ENCODE measurements at places on chromosomes 7 and 10. TPM values are rescaled to one million over a fixed set of nuclear protein-coding genes. Genes with fewer than 3 reads are reported as not detected.
A peak's percentile ranks its signal among the peaks of the same experiment; 100 is the strongest.

GRCh38 chr10:69957241-69957885, 95.3 kb upstream of the MACROH2A2 start:
- no peak for DNase-seq

The PPP1R17 gene
- polyA plus RNA-seq, result not detected

GRCh38 chr7:116588641-116589594, 64.1 kb downstream of the CAV1 start:
- peak; percentile 48 for DNase-seq

DNA sequence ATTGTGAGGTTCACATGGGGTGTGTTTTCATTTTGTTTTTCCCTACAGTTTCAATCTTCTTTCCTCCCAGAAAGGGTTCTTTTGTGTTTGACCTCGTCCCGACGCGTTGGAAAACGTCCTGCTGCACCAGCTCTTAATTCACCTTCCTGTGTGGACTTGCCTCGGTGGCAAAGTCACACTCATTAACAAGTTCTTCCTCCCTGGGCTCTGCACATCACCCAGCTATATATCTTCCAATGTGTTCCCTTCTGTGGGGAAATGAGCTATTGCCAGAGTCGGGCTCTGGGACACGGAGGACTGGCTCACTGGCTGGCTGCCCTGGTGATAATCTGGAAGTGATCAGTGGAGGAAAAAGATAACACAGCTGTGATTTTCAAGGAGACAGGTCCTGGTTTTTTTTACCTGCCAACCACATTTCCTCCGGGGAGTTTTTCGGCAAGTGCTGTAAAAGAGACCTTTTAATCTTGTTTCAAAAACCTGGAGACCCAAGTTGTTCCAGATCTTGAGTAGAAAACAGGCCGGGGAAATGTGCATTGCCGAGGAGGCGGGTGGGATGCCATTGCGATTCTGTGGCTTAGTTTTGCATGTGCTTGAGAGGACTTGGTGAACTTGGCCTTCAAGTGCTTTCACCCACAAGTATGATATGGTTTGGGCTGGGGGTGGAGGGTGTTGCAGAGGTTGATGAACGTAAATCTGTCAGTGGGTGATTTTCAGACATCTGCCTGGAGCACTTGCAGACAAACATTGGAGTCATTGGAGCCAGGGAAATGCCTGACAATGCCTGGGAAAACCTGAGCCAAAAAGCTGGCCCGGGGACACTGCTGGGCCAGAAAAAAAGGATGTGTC, 96.5 kb upstream of the CREB5 start:
- DNase-seq, result peak; percentile 23

DNA sequence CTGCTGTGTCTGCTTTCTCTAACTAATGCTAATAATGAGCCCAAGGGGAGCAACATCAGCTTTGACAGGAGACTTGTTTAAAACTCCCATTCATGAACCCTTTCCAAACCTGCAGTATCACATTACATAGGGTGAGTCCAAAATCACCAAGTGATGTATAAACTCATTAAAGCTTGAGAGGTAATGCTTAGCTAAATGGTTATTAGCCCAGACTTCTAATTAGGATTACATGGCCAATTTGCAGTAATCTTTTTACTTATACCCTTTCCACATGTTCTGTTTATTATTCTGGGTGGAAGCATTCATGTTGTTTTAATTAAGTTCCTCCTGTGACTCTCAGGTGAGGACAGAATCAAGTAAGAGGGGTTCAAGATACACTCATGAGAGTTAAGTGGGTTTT, 17.5 kb downstream of the ZNF138 start:
- DNase-seq, result no peak

The TAS2R5 gene
- 0.87 TPM for polyA plus RNA-seq

DNA sequence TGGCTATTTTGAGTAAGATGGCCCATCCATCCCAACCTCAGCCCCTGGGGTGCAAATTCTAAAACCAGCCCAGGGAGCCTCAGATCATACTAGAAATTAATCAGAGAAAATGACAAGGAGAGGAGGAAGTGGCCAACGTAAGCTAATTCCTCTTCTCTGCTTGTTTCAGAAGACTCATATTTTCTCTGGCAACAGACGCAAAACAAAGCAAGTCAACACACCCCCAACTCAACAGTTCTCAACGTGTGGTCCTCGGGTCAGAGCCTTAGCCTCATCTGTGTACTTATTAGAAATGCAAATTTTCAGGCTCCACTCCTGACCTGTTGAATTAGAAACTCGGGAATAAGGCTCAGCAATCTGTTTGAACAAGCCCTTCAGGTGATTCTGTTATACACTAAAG, 413.9 kb upstream of the AUTS2 start:
- no peak for DNase-seq

- no peak for DNase-seq
These were observed 1.3 kb downstream of the LSM8 start for GRCh38 chr7:118185163-118185860.

DNA sequence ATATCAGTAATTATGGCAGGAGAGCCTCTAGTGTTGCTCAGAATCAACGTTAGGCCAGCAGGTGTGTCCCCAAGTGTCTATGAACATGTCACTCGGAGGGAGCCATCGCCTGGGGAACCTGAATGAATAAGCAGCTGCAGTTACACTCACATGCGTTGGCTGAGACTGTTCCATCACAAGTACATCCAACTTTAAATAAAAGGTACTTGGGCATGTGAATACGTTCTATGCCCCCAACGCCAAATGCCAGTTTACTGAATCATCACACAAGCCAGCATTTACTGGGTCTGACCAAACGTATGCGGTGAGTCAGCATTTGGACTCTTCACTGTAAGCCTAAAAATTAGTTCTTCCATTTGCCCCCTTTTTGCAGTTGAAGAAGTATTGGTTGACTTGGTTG, 207.6 kb upstream of the PLXNA4 start:
- no peak for DNase-seq

The ELAPOR2 gene
- 8.0 TPM for polyA plus RNA-seq

The ZNF488 gene
- polyA plus RNA-seq, result 0.41 TPM

DNA sequence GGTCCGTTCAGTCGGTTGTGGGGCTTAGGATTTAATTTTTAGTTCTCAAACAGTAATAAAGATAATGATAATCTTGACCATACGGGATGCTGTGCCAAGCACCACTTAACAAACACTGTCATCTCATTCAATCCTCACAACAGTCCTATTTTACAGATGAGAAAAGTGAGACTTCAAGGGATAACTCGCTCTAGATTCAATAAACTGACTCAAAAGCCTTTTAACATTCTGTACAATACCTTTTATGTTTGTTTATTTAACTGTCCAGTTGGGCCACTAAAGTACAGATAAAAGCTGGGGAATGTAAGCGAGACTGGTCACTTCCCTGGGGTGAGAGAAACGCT, 437 bp upstream of the CFAP69 start:
- DNase-seq, result no peak

The TFEC gene
- 0.96 TPM for polyA plus RNA-seq

DNA sequence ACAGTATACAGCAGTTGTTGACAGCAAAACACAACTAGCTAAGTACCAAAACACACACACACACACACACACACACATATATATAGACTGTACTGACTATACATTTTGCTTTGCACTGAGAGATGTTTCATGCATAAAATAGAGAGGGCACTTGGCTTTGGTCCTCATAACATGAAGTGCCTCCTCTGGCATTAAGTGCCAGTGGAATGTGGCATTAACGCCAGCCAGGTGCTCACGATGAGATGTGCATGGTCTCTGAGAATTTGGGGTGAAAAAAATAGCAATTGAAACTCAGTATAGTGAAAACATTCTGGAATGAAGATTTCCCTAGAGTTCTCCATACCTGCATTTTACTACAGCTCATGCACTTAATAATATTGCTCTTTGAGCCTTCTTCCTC, 70.0 kb upstream of the INSYN2A start:
- DNase-seq, result no peak

GRCh38 chr10:35079763-35080162, 10.4 kb downstream of the CUL2 start:
- DNase-seq, result no peak

DNA sequence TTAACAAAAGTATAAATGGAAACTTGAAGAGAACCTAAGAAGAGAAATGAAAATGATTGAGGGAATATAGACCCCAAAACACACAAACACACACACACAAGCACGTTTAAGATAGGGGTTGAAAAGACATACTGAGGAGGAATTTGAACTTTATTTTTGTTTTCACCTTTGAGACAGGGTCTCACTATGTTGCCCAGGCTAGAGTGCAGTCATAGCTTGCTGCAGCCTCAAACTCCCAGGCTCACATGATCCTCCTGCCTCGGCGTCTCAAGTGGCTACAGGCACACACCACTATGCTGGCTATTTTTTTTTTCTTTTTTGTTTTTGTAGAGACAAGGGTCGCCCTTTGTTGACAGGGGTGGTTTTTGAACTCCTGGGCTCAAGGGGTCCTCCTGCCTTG, 4.0 kb downstream of the BTRC start:
- no peak for DNase-seq

DNA sequence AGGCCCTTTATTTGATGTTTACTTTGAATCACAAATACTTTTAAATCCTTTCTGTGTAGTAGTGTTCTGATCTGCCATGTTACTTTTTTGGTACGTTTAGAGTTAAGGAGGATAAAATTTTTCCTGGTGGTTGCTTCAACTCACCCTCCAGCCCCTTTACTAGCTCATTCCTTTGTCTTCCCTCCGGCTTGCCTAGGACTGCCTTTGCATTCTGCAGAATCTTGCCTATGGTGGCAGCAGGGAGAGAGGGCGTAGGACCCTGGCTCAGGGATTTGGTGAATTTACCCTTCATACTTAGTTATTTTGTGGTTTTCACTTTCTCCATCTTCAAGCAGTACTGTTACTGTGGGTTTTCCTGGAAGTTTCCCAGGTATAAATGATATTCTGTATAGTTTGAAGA, 833.5 kb downstream of the XPNPEP1 start:
- no peak for DNase-seq

- DNase-seq, result peak; percentile 79
These were observed 5.1 kb downstream of the PRXL2A start for GRCh38 chr10:80413271-80413996.

The A1CF gene
- polyA plus RNA-seq, result 0.08 TPM

DNA sequence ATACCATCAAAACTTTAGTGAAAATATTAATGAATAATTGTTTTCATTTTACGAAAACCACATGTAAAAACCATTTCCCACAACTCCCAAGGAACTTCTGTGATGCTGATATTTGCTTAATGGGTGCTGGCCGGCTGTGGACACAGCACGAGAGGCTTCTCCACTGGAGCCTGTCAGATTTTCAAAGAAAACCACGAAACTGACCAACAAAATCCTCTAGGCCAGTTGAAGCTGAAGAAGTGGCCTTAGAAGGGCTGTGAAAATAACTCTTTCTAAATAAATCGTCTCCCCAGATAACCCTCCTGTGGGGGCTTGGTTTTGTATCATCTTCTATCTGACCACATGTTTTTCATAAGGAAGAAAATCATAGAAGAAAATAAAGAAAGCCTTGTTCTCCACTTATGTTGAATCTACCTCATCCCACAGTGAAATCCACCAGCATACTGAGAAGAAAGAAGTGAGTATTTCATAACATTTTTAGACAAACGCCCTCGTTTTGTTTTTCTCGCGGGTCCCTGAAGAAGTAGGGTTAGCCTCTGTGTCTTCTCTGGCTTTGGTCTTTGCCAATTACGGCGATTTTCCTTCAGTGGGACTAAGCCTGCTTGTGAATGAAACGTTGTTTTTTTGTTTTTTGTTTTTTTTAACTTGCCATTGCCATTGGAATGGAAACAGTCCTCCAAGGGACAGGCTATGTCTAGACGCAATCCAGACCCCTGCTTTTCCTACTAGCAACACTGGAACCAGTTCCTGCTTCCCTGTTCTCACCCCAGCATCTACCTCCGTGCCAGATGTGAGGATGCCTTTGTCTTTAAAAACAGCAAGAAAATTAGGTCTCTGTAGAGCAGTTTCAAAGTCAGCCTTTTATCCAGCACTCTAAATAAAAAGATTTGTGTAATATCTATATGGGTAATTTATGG, 123.9 kb downstream of the ADAM12 start:
- DNase-seq, result no peak

The CCDC71L gene
- 24.3 TPM for polyA plus RNA-seq

The ANXA8L1 gene
- 12.0 TPM for polyA plus RNA-seq

The TAF5 gene
- polyA plus RNA-seq, result 3.0 TPM

- DNase-seq, result no peak
These were observed 41.8 kb downstream of the DLD start for GRCh38 chr7:107932805-107933204.

DNA sequence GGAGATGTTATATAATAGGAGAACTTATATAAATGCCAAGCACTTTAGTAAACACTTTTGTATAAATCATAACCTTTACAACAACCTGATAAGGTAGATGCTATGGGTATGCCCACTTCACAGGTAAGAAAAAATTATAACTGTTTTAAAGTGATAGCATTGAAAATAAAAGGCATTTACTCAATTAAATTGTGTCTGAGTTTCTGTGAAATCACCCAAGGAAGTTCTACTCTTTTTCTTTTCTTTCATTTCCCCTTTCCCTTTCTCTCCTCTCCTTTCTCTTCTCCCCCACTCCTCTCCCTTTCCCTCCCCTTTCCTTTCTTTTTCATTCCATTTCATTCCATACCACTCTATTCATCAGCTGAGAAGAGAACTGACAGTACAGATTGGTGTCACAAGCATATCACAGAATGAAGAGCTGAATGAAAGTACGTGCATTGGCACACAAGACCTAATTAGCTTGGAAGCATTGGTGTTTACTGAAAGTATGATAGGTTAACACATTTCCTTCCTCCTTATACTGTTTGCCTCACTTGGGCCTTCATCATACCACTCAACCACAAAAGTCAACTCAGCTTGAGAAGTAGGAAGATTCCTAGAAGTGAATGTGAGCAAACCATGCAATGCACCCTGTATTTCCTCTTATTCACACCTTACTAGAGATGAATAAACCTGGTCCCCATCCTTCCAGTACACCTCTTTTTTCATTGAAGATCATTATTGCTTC, 117.9 kb upstream of the AGR3 start:
- no peak for DNase-seq

DNA sequence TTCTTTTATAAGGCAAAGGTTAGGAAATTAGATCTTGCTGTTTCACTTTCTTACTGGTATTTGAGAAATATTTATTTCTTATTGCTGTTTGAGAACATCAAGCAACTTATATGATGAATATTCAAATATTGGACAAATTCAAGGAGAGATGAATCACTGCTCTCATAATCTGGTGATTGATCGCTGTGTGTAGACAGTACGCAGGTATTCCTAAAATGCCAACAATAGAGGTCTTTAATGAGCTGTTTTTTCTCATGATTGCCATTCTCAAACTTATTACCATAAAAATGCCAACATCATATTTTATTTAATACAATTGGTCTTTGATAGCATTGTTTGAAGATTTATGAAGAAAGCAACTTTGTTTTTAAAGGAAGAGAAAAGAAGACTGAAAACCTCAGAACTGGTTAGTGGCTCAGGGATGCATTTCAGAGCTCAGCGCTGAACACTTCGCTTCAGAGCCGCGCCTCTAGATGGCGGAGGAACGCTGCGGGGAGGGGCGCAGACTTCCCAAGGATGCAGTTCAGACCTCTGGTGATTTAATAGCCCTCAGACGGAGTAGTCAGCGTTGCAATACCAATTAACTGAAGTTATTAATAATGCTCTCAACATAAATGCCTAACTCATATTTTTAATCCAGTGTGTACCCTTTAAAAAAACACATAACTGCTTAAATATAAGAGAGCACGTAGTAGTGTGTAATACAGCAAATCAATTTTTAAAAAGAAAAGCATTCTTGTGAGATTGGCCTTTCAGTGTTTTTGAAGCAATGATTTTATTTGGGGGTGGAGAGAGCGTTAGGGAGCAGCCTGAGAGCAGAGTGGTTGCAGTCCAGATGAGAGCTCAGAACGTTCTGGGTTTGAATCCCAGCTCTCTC, 38.5 kb upstream of the STEAP4 start:
- DNase-seq, result peak; percentile 14

The PNLIPRP2 gene
- polyA plus RNA-seq, result 0.06 TPM

- no peak for DNase-seq
These were observed 13.7 kb downstream of the ZMIZ2 start for GRCh38 chr7:44762300-44762699.

The ZSWIM8 gene
- 110 TPM for polyA plus RNA-seq

All from urinary bladder (tissue), 4 donors.